Fibroblast of skin of right quadriceps (primary cell): ENCODE measurements at places on chromosomes 6 and 20.

- DNase-seq = no peak
Observed at GRCh38 chr6:4607793-4608192, 168.4 kb upstream of the CDYL start.

DNA sequence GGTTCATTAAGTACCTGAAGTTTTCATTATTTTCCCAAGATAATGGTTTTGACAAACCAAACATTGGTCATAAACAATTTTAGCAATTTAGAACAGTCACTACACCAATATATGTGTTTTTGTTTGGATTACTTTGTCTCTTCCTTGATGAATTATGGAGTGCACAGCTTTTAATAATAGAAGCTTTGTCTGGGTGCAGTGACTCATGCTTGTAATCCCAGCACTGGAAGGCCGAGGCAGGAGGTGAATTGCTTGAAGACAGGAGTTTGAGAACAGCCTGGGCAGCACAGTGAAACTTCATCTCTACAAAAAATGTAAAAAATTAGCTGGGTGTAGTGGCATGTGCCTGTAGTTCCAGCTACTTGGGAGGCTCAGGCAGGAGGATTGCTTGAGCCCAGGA lies 89.4 kb upstream of the ANKEF1 start:
- peak; percentile 2 for DNase-seq

- no peak for DNase-seq
Observed at GRCh38 chr6:15090145-15090579, 155.7 kb upstream of the JARID2 start.

DNA sequence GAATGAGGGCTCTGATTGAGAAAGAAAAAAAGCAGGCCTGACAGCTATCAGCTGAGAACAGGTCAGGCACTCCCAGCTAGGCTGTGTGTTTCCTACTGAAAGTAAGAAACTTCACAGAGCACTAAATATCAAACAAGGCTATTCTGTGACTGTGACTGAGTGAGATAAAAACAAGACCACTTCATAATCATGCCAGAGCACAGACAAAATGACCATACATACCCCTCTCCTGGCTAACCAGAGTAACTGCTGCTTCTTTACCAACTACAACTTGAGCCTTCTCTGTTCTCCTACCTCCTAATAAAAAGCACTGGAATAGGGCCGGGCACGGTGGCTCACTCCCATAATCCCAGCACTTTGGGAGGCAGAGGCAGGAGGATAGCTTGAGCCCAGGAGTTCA lies 6.8 kb upstream of the BTN1A1 start:
- DNase-seq = no peak

DNA sequence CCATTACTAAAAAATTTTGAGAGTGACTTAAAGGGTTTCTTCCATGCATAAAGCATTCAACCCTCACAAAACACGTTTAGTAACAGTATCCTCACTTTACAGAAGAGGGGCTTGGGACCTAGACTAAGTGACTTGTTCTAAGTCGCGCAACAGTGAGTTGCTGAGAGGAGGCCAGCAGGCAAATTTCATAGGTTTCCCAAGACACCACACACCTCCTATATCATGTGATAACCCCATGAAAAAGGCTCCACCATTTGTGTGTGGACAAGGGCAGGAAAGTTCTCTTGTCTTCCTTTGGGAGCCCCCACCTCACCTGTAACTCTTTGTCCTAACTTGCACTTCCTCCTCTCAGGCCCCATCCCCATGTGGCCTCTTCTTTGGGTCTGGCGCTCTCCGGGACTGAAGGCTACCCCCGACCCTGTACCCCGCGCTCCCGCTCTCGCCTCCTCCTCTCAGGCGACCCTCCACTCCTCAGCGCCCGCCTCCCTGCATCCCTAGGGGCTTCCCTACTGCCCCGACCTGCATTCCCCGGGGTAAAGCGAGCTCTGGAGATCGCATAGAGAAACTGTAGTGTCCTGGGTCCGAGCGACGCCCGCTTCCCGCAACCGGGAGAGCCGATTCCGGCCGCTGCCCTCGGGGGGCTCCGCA lies 392 bp downstream of the PSMB8 start:
- DNase-seq = no peak

GRCh38 chr20:35842361-35842760 lies 70.5 kb downstream of the PHF20 start:
- DNase-seq = no peak

DNA sequence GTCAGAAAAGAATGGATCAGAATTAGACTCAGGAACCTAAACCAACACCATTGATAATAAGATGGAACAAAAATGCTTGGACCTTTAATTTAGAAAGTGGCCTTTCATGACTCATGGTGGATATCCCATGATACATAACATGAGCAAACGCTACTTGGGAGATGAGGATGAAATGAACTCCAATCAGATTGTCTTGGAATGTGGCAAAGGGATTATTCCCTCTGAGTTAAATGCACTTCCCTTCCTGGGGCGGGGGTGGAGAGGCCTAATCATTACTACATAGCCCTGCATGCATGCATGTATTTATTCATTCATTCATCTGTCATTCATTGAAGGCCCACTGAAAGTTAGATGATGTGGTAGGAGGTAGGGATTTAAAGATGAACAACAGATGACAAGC lies 174.0 kb downstream of the AIG1 start:
- DNase-seq = peak; percentile 32

DNA sequence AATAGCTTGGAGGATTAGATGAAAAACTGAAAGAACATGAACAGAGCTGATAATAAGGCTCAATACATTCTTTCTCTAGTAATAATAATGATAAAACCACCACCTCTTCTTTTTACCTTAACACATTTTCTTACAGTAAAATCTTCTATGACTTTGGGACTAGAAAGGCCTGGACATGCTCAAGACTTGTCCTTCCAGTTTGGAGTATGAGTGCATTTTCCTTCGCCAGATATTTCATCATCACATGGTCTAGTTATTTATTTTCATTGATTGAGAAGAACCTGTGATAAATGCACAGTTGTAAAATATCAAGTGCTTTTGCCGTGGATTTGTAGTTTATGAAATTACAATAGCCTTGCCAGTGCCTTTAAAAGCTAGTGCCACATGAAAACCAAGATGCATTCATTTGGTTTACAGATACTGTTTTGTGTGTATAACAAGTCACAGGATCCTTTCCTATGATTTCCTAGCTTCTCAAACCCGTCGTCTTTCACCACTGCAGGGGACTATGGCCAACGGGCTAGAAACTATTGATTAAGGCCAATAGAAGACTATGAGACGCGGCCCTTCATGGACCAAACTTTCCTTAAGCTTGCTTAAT lies 200.2 kb upstream of the ZNF217 start:
- no peak for DNase-seq

DNA sequence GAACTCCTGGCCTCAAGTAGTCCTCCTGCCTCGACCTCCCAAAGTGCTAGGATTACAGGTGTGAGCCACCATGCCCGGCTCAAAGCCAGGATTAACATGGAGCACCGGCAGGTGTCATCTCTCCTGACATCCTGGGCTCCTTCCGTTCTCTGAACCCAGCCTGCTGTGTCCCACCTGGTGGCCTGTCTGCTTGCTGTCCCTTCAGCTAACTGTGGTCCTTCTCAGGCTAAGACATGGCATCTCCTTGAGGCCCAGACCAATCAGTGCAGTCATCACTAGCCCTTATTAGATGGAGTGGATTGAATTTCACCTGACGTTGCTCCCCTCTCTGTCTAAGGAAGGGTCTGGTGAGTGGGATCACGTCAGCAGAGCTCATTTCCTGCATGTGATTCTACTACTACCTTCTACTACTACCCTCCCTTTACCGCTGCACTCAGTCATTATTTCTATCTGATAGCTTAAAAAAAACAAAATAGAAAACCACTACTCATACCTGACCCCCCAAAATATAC lies 28.0 kb upstream of the SYNJ2 start:
- DNase-seq = no peak

DNA sequence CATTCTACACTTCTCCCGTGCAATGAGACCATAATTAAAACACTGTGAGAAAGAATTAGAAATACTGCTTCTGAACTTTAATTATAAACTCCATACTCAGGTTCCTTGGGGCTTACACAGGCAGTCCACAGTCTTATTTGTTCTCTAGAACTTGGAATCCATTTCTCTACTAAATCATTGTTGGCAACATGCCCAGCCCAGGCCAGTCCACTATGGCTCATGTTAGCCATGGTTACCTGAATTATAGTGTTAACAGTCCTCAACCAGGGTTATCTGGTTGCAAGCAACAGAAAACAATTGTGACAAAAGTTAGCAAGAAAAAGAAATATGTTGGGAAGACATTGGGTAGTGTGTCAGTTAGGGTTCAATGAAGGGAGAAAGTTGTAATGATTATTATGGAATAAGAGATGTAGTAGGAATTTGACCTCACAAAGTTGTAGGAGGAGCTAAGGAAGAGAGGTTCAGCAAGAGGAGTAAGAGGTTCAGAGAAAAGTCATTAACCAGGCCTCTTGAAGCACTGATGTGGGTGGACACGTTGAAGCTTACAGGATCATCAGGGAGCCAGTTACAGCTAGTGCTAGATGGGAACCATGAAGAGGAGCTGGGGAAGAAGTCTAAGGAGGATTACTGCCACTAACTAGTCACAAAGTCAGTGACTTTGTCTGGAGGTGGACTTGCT lies 352.5 kb upstream of the PRND start:
- no peak for DNase-seq

GRCh38 chr6:107976155-107976783 lies 18.3 kb upstream of the SEC63 start:
- DNase-seq = no peak

DNA sequence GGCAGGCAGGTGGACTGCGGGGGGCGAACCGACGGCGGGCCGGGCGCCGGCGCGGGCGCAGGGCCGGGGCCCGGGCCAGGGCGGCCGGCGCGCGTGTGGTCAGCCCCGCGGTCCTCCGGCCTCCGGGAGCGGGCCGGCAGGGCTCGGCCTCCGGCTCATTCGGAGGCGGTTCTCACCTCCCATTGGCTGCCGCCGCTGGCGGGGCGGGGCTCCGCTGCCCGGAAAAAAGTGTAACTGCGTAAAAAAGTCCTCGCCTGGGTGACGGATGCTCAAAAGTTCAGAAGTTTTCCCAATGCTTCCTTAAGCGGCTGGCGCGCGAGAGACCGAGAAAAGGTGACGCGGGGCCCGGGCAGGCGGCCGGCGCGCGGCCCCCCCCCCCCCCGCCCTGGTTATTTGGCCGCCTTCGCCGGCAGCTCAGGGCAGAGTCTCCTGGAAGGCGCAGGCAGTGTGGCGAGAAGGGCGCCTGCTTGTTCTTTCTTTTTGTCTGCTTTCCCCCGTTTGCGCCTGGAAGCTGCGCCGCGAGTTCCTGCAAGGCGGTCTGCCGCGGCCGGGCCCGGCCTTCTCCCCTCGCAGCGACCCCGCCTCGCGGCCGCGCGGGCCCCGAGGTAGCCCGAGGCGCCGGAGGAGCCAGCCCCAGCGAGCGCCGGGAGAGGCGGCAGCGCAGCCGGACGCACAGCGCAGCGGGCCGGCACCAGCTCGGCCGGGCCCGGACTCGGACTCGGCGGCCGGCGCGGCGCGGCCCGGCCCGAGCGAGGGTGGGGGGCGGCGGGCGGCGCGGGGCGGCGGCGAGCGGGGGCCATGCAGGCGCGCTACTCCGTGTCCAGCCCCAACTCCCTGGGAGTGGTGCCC lies at the start of gene FOXC1:
Gene FOXC1 (plus strand): TSS at position 268 of the 849 bp plus-strand sequence. CDS start 531 bp downstream, at position 799.
- DNase-seq = peak; percentile 84

- DNase-seq = no peak
Observed at GRCh38 chr6:4511641-4512020, 264.6 kb upstream of the CDYL start.

DNA sequence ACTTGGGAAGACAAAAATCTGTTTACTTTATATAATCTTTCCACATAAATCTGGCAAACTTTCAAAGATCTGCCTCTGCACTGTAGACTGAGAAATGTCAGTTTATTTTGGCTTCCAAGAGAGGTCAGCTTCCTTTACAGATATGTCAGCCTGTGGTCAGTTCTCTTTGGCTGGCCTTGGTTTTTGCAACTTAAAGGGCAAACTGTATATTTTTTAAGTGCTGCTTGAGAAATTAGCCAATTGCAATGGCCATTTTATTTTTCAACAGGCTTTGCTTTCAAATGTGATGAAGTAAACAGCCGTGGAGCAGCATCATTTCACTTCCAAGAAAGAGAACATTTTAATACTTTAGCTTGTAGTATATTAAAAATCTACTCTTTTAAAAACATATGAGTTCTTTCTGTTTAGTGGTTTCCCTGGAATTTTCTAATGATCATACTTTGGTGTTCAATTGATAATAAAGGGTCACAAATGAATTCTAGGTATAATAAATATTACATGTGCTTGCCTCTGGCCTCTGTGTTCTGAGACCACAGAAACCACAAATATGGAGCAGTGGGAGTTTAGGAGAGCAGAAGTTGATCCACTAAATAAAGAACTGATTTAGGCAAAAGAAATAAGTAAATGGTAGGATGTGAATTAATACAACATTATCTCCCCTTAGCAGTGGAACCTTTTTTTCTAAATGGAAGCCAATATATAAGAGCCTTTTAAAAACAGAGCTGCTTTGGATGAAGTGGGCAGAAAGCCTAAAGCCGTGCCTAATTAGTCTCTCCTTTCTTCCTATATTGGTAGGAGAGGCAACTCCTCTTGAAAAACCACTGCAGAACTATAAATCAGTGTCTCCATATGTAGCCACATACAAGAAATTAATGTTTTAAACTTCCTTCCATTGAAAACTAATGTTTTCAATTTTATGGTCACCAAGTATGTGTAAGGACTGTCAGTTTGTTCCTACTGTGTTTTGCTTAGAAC lies 16.2 kb downstream of the ADGRB3 start:
- peak; percentile 59 for DNase-seq

DNA sequence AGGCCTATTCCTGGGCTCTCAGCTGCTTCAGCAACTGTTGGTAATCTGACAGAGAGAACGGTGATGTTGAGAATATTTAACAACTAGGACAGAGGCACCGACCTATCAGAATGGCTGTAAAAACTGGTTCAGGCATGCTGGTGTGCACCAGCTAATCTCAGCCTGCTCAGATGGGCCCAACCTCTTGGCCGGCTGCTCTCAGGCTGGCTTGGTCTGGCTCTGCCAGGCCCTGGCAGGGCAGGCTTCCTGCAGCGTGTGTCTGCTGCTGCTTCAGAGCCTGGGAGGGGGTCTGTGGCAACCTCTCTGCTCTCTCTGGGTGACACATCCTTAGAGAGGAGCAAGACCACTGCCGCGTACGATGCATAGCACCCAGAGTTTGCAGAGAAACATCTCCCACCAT lies 4.8 kb downstream of the SLC2A12 start:
- no peak for DNase-seq

DNA sequence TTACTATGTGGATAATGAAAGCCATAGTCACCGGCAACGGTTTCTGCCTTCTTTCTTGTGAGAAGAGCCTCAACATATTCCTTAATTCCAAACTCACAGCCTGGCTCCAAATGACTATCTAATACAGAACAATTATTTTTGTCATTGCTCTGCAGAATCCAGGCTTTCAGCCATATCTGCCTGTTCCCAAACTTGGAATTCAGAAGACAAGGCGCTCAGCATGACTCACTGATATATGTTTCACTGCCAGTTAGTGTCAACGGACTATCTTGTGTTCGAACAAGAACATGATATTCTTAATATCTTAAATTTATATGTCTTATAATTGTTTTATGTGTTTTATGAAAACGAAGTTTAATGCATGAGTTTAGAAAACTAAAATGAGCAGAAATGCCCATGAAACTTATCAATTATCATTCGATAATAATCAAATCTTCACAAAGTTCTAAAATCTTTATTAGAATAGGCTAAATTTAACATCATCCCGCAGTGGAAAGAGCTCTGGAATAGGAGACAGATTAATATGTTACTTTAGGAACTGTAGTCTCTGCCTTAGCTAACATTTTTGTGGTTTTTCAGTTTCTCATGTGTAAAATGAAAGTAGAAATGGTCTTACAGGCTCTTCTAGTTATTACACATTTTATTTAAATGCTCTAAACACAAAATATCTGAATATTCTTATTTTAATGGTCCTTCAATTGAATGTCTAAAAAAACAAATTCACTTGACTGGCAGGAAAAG lies 669.3 kb upstream of the GJE1 start:
- DNase-seq = peak; percentile 42
